ENCODE measurements at places on chromosomes 2 and 18.

DNA sequence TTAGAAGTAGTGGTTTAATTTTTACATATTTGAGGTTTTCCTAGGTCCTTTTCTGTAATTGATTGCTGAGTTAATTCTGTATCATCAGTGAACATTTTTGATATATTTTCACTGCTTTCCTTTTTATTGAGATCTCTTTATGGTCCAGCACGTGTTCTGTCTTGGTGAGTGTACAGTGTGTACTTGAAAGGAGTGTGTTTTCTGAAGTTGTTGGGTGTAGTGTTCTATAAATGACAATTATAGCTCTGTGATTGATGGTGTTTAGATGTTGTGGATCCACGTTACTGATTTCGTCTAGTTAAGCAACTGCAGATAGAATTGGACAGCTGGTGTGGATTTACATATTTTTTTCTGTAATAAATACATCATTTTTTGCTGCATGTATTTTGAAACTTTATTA lies 32.7 kb downstream of the AGFG1 start:
- no peak for DNase-seq

DNA sequence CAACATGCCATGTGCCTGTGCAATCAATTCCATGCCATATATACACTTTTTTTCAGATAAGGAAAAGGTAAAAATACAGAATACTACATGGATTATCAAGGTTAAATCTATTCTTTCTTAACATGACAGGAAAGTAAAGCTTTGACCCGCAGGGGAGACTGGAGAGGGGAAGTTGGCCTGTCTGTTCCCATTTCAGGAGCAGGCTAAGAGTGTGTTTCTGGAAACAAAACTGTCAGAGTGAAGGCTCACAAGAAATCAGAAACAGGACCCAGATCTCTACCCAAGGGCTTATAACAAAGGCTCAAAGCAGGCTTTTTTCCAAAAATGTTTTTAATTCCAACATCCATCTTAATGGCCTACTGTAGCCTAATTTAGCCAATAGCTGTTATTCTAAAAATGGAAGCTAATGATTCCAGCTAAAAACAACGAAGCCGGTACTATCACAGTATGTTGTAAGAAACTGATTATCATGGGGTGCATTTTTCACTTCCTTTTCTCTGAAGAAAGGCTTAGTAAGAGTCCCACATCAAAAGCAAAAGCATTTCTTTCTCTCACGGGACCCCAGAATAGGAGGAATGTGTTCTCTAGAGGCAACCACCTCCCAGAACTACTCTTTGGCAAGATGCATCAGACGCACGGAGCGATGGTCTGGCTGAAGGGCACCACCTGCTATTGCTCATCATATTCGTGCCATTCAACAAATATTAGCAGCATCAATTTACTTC lies 41.4 kb downstream of the FECH start:
- no peak for DNase-seq

- DNase-seq: no peak
Observed at GRCh38 chr2:52312486-52312885, 1280.6 kb upstream of the NRXN1 start.

GRCh38 chr18:10459587-10459986 lies 5.2 kb downstream of the APCDD1 start:
- DNase-seq: no peak

GRCh38 chr18:11247381-11247970 lies 98.1 kb upstream of the PIEZO2 start:
- no peak for DNase-seq

- DNase-seq: no peak
Observed at GRCh38 chr2:150028322-150028721, 440.7 kb upstream of the MMADHC start.

GRCh38 chr2:54556621-54557121 lies 100.5 kb downstream of the SPTBN1 start:
- no peak for DNase-seq

GRCh38 chr2:190190507-190191162 lies 128.1 kb upstream of the MSTN start:
- no peak for DNase-seq

DNA sequence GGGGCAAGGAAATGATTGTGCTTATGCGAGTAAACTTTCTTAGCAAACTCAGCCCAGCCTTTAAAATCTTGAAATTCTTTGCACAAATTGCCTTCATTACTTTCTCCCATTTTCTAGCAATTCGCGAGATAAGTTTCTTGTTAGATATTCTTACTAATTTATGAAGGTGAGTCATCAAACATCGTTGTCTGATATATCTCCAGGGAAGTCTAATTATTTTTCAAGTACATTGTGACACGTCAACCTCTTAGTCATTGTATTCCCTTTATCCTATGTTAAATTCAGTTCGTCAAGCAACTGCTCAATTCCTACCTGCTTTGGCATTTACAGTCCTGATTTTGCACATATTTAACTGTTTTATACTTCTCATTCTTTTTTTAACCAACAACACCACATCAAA lies 854.5 kb upstream of the CRIM1 start:
- DNase-seq: no peak

DNA sequence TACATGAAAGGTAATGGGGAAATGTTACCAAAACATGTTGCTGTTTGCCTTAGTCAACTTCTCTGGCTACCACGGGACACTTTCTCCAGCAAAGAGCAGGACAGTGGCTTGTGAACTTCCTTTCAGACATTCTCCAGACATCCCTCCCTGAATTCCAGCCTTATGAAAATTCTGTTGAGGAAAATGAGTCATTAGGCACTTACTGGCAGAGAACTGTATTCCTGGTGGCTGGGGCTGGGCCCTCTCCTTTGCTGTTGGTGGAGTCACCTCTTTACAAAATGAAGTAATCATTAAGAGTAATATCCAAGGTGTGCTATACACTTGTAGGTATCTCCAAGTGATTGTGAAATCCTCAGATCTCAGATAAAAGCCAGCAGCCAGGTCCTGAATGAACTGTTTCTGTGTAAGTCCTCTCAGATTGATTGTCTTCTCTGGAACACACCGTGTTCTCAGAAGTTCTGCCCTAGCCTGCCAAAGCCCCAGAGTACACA lies 1.3 kb upstream of the FAP start:
- DNase-seq: no peak

GRCh38 chr2:138654146-138654545 lies 126.0 kb downstream of the NXPH2 start:
- DNase-seq: no peak

GRCh38 chr2:160993654-160994061 lies 166.6 kb upstream of the TANK start:
- DNase-seq: no peak

- DNase-seq: no peak
Observed at GRCh38 chr18:39389800-39390379, 1824.3 kb upstream of the CELF4 start.

GRCh38 chr18:45166341-45166835 lies 448.9 kb upstream of the SLC14A2 start:
- DNase-seq: no peak

- no peak for DNase-seq
Observed at GRCh38 chr2:18834341-18834740, 245.0 kb upstream of the NT5C1B start.

- no peak for DNase-seq
Observed at GRCh38 chr2:96320728-96321622, 4.1 kb upstream of the ITPRIPL1 start.

DNA sequence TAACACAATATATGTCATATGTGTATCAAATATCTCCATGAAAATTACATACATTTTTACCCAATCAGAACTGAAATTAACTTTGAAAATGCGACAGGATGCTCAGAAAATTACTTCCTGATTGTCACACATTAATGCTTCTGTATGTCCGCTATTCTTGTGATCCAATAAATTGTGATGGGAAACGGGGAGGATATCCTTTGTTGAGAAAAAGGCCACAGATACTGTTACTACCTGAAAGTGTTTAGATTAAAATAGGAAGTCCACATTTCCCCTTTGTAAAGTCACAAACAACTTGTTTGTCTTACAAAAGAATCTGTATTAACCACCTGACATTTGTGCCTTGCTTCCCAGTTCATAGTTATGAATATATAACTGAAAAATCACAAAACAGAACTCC lies 62.9 kb downstream of the NOL10 start:
- DNase-seq: no peak

DNA sequence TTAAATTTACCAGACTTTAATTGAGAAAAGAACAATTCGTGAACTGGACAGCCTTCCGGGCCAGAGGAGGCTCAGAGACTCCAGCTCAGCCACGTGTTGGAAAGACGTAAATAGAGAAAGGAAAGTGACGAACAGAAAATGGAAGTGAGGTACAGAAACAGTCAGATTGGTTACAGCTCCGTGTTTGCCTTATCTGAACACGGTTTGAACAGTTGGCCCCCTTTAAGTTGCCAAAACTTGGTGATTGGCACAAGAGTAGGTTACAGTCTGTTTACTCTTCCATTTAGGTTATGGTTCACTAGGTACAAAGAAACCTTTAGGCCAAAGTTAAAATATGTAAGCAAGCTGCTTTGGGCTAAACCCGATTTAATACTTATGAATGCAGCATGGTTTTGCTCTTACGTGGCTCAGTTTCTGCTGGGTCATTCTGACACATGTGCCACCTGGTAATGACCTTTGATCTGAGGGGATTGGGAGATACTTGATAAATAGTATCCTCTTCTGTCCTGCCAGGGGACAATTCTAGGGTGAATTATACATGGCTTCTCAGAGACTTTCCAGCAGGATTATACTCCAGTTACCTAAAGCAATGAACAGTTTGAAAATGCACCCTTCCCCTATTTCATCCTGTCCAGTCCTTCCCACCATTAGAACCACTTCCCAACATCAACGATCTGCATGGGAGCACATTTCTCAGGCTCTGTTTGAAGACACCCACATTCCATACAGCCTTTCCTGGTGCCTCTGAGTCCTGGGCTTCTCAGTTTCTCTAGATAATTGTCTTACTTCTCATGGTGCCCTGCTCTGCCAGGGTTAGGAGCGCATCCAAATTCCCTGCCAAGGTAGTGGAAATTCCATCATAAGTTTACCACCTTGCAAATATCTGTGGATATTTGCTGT lies 65.1 kb upstream of the TGIF1 start:
- no peak for DNase-seq

DNA sequence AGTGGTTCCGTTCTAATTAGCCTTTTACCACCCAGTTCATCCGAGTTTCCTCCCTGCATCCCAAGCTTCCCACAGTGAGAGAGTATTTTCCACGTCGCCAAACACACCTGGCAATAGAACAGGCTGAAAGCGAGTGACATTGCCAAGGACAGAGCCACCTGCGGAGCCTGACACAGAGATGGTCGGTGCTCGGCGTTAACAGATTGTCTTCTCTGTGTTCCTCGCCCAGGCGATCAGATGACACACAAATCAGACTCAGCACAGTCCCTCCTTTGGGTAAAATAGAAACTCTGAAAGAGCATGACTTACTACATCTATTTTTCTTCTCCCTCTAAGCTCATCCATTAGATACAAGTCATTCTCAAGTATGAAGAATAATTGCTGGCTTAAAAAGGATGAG lies 107.7 kb downstream of the CD226 start:
- DNase-seq: no peak

- DNase-seq: no peak
Observed at GRCh38 chr2:35946478-35946877, 409.1 kb upstream of the CRIM1 start.

DNA sequence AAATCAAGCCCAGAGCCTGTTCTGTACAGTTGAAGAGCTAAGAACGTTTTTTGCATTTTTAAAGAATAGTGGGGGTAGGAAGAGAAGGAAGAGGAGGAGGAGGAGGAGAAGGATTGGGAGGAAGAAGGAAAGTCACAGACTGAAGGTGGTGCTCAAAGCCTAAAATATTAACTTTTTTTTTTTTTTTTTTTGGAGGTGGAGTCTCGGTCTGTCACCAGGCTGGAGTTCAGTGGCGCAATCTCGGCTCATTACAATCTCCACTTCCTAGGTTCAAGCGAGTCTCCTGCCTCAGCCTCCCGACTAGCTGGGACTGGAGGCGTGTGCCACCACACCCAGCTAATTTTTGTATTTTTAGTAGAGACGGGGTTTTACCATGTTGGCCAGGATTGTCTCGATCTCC lies 18.3 kb upstream of the KLHL29 start:
- no peak for DNase-seq

DNA sequence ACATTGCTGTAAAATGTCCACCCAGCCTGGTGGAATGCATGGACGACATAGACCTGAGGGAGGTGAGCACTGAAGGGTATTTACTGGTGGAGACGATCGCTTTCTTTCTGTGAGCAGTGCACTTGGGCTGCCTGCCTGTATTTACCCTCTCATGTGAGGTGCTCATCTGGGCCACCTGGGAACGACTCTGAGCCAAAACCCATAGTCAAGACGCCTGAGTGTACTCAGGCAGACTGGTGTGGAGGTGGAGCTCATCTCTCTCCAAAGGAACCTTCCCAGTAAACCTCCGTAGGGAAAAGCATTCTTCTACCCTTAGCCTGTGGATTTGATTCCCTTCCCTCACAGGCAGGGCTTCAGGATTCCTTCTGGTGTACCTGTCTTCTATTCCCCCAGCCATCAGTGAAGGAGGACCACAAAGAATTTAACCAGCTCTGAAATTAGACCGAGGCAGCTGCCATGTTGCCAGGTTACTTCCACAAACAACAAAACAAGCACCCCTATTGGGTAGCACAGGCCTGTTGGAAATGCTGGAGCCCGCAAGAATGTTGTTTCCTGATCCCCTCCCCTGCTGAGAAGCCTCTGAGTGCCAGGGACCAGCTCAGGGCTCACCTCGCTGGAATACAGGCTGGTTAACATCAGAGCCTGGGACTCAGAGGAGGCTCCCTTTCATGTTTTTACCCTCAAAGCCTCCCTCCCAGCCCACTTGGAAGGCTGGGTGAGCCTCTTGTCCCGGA lies 47.5 kb upstream of the TXNDC2 start:
- DNase-seq: no peak

DNA sequence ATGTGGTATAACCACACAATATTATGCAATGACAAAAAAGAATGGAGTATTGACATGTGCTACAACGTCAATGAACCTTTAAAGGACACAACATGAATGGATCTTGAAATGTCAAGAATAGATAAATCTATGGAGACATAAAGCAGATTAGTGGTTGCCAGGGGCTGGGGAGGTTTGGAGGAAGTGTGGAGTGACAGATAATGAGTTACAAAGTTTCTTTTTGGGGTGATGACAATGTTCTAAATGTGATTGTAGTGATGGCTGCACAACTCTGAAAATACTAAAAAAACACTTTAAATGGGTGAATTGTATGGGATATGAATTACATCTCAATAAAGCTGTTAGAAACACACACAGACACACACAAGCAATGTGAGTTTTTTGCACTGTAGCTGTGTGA lies 37.4 kb upstream of the C1D start:
- DNase-seq: no peak

- no peak for DNase-seq
Observed at GRCh38 chr2:174546519-174547506, 50.8 kb downstream of the WIPF1 start.

GRCh38 chr2:190526105-190526750 lies 8.3 kb downstream of the NEMP2 start:
- DNase-seq: no peak

- no peak for DNase-seq
Observed at GRCh38 chr2:173797586-173798263, 167.4 kb downstream of the SP3 start.

DNA sequence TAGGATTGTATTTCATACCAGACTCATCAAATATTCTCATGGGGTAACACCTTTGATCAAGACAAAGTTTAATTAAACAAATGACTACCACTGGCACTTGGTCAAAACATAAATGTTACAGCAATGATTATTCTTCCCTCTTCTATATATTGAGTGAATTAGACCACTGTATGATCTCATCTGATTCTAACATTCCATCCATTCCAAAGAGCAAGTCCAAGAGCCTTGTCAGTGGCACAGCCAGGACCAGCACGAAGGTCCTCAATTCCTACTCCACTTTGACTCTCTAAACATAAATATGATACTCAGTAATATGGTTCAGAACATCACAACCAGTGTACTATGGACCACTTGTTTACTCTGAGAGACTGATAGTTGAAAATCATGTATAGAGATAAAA lies 86.4 kb downstream of the AP1S3 start:
- no peak for DNase-seq
